ENCODE measurements at places on chromosomes 3 and 15.
A peak's percentile ranks its signal among the peaks of the same experiment; 100 is the strongest.

DNA sequence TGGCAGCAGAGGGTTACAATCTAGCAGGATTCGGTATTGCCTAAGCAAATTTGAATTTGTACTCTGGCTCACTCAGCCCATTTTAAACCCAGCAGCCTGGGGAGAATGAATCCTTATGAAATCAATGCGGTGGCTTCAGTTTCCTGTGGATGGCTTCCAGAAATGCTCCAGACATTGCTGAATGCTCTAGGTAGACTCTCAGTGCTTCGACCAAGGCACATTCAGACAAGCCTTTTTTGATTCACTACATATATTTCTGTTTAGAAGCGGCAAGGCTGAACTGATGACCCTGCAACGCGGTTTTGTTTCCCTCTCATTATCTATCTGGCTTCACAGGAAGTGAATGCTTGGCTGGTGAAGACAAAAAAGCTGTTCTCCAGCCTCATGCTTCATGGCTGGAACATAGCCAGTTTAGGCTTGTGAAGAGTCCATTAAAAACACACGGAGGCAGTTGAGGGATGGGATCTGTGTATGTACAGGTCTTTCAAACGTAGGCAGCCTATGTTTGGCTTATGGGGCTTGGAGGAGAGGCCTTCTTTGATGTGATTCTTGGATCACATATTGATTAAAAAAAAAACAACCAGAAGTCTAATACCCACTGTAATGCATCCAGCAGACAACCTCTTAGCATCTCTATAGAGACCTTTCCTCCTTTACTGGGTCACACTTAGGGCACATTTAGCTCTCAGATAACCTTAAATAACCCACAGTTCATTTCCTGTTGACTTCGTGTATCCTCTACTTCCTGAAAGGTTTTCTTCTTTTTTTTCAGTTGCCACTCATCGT is 400.2 kb upstream of the TBL1XR1 start:
- peak; percentile 51 for DNase-seq

- DNase-seq, result no peak
Measured at GRCh38 chr3:1824359-1824758, 274.3 kb upstream of the CNTN4 start.

- no peak for DNase-seq
Measured at GRCh38 chr15:96629511-96629910, 299.0 kb downstream of the NR2F2 start.

GRCh38 chr3:82087958-82088357 is 326.5 kb upstream of the GBE1 start:
- no peak for DNase-seq

GRCh38 chr3:29397406-29397805 is 116.5 kb downstream of the RBMS3 start:
- DNase-seq, result no peak

DNA sequence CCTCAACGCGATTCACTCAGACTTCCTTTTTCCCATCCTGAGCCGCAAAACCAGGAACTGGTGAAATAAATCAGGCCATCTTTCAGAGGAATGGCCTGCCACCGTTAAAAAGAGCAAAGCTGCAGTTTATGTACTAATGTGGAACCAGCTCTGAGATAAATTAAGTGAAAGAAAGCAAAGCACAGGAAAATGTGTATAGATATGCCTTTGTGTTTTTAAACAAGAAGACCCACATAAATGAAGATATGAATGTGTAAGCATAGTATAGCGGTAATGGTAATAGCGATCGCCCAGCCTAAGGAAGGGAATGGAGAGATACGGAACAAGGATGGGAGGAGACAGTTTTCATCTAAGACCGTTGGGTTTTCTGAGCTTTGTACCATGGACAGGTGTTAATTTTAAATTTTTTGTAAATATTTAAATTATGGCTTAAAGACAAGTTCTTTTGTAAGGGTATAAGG is 30.8 kb upstream of the RPN1 start:
- DNase-seq, result no peak

GRCh38 chr3:47017504-47018268 is 38.2 kb downstream of the NBEAL2 start:
- DNase-seq, result peak; percentile 36

DNA sequence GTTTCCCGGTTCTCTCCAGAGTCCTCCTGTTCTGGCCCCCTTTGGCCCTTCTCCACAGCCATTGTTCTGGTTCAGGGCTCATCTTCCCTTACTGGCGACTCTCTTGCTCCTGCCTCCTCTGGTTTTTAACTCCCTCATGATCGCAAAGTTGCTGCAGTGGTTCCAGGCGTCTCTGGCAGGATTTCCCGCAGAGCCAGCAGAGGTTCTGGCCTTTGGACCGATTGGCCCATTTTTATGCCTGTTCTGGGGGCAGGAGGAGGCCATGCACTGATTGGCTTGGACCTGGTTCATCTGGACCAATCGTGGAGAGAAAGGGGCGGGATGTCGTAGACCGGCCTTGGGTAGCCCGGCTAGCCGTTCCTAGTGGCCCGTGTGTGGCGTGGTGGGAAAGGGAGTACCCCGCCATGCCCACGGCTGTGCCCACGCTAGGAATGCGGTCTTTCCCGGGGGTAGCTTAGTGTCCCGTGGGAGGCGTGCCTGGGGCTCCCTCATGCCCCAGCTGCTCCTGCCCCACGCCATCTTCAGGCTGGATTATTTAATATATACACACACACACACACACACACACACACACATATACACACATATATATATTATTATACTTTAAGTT is 113.4 kb downstream of the FBLN2 start:
- DNase-seq, result no peak

DNA sequence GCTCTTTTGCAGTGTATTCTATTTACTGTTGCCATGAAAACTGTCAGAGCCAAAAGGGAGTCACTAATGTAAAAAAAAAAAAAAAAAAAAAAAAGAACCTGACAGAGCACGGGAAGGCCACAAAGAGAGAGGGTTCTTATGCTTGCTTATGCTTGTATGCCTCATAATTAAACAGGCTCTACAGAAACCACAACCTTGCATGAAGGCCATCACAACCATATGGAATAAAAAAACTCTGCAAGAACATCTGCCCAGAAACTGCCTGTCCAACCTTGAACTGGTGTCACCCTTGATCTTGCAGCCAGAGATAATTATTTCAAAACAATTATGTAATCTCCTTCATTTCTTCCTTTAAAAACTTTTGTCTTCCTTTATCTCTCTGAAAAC is 50.1 kb downstream of the CFAP20DC start:
- no peak for DNase-seq

DNA sequence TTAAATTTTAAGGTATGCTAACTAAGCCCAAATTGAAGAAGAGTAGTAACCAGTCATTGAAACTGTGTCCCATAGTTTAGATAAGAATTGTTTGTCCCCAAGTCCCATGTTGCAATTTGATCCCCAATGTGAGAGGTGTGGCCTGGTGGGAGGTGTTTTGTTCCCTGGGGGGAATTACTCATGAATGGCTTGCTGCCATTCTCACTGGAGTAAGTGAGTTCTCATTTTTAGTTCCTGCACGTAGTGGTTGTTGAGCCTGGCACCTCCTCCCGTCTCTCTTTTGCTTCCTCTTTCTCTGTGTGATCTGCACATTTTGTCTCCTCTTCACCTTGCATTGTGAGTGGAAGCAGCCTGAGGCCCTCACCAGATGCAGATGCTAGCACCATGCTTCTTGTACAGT is 1271.0 kb downstream of the NSUN3 start:
- DNase-seq, result peak; percentile 5

DNA sequence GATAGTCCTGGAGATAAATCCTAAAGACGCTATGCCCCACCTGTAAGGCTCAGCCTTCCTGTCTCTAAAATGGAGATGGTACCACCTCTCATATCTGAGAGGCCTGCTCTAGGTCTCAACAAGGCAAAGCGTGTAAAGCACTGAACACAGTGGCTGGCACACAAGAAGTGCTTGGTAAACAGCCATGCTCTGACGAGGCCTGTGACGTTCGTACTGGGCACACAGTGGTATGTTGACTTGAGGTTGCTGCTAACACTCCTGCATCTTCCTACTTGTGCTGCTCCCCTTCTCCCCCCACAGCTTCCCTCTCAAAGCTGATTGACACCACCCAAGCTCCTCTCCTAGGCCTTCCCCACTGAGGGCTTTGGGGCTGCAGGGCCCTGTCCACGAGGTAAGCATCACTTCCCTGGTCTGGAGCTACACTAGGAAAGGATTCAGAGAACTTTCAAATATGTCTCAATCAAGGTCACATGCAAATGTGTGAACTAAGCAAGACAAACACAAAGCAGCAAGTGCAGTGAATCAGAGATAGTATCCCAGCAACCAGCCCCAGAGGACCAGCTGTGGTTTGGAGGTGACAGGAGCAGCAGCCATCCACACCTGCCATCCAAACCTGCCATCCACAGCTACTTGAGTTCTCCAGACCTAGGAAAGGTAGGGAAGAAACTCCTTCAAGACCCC is 177.5 kb downstream of the STT3B start:
- DNase-seq, result no peak

DNA sequence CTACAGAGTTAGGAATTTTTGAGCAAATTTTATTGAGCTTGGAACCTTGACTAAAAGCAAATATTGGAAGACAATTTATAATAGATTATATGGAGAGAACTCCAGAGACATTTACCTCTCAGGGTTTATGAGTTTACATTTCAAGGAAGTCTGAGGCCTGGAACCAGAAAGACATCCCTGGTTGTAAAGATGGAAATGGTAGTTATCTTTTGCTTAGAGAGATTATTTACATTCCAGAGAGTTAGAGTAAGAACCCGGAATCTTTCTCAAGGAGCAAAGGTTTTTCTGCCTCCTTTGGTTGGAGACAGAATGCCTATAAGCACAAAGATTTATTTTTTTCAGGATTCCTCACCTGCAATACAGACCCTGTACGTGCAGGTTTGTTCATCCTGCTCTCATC is 458.1 kb downstream of the TBL1XR1 start:
- no peak for DNase-seq

DNA sequence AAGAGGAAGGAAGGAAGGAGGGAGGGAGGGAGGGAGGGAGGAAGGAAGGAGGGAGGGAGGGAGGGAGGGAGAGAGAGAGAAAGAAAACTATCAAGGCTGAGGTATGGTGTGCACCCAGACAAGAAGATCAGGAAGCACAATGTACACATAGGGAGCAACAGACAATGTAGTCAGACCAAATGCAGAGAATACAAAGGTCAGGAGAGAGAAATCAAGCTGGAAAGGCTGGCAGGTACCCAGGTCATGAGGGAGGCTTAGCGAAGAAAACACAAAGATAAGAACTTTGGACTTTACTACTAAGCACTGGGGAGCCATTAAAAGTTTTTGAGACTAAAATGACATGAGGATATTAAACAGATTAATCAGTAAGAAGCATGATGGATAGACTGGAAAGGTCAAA is 176.0 kb upstream of the TMCO5A start:
- no peak for DNase-seq

- DNase-seq, result no peak
Measured at GRCh38 chr15:26504009-26504408, 268.9 kb downstream of the GABRB3 start.
